ENCODE measurements at places on chromosomes 6 and 20. TPM values are rescaled to one million over a fixed set of nuclear protein-coding genes. Genes with fewer than 3 reads are reported as not detected.

- H3K4me3 ChIP-seq = no peak overlapping the region
- H3K27ac ChIP-seq = no peak overlapping the region
These were observed 645.9 kb upstream of the CITED2 start for GRCh38 chr6:140020207-140020791.

DNA sequence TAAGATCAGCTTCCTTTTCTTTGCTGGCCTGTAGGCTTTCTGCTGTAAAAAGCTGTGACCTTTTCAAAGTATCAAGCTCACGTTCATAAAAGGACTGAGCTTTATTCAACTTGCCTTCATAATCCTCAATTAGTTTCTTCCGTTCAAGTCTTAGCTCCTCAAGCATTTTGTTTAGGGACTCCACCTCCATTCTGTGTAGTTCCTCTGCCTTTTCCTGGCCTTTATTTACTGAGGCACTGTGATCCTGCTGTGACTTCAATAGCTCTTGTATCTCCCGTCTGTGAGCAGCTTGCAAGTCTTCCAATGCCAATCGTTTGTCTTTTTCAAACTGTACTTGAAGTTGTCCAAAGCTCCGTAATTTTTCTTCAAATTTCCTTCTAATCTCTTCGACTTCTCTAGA is 54.4 kb downstream of the FAM184A start:
- no peak for DNase-seq
- H3K27ac ChIP-seq = no peak overlapping the region
- H3K36me3 ChIP-seq = no peaks in the 10 kb centered on the region
- no peak overlapping the region for H3K4me3 ChIP-seq
- no peaks in the 10 kb centered on the region for H3K4me1 ChIP-seq

DNA sequence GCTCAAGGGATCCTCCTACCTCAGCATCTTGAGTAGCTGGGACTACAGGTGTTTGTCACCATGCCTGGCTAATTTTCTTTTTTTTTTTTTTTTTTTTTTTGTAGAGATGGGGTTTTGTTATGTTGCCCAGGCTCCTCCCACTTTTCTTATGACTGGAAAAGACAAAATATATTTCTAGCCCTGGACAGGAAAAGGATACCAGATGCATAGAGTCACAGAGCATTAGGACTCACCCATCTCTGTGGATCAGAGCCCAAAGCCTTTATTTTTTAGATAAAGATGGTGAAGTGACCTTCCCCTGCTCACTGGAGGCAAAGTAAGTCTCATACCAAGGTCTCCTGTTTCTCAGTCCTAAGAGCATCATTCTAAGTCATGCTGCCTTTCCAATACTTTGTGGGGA is 3.4 kb downstream of the TRIM10 start:
- DNase-seq = no peak
- no peaks in the 10 kb centered on the region for H3K36me3 ChIP-seq
- H3K27ac ChIP-seq = no peak overlapping the region
- no peaks in the 10 kb centered on the region for H3K27me3 ChIP-seq

DNA sequence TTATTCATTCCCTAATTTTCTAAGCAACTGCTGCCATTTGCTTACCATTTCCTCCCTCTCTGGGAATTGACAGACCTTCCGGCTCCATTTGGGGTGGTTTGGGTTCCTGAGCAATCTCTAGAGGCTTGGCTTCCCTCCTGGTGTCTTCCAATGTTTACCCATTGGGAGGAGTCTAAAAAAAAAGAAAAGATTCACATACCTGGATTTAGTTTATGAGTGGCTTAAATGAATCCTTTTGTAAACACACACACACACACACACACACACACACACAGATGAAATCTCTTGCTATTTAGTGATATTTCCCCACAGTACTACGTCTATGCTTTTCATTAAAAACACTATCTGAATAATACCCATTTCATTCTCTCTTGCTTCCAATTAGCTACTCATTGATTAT is 48.3 kb upstream of the TRAF3IP2 start:
- no peak overlapping the region for H3K27ac ChIP-seq
- no peak overlapping the region for H3K4me3 ChIP-seq
- H3K36me3 ChIP-seq = no peaks in the 10 kb centered on the region
- no peaks in the 10 kb centered on the region for H3K27me3 ChIP-seq

GRCh38 chr20:37526238-37526838 is 1.3 kb downstream of the BLCAP start:
- no peaks in the 10 kb centered on the region for H3K36me3 ChIP-seq
- peak; percentile 73 for DNase-seq
- peak overlapping the region; percentile 99 for H3K27ac ChIP-seq
- peak overlapping the region; percentile 92 for H3K4me3 ChIP-seq
- peaks cover 35% of the 10 kb centered on the region for H3K4me1 ChIP-seq

GRCh38 chr6:78700991-78701390 is 166.4 kb upstream of the IRAK1BP1 start:
- no peaks in the 10 kb centered on the region for H3K27me3 ChIP-seq
- no peak overlapping the region for H3K27ac ChIP-seq
- DNase-seq = no peak
- no peaks in the 10 kb centered on the region for H3K4me1 ChIP-seq

The PBOV1 gene
- not detected for total RNA-seq

Measured in kidney (tissue), 22 donors.